ENCODE measurements at places on chromosomes 4 and X.

GRCh38 chrX:153765138-153766079 is 1.4 kb downstream of the PLXNB3 start:
- DNase-seq: no peak

DNA sequence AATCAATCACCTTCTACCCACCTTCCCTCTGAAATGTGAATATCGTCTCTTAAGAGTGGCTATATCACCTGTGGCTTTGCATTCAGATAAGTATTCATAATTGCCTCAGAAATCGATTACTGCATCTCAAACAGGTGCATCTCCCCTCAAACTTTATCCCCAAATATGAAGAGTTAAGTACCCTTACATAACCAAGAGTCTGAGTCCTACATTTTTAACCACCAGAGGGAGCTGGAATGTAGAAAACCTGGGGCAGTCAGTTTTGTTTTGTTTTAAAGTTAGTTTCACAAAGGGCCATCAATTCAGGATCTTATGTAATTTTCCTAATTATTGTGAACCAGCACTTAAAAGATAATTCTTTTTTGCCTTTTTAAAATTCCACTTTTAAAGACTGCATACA is 5.7 kb downstream of the TCEANC start:
- no peak for DNase-seq

GRCh38 chr4:55297346-55297745 is 48.7 kb upstream of the SRD5A3 start:
- DNase-seq: no peak

DNA sequence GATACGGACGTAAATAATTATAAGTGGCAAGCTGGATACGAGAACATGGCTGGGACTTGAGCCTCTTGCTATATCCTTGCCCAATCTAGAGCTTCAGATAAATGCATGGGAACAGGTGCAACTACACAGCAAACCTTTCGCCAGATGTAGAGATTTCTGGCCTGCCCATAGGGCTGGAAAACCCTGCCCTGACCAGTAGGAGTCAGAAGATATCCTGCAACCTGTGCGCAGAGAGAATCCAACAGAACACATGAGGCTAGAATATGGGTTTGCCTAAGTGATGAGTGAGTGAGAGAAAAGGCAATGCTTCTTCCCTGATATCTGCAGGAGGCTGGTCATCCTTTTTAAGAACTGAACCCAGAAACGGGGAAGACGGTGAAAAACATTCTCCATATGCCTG is 805.3 kb upstream of the TENM3 start:
- no peak for DNase-seq

GRCh38 chr4:85659610-85660218 is 184.8 kb downstream of the ARHGAP24 start:
- DNase-seq: no peak

DNA sequence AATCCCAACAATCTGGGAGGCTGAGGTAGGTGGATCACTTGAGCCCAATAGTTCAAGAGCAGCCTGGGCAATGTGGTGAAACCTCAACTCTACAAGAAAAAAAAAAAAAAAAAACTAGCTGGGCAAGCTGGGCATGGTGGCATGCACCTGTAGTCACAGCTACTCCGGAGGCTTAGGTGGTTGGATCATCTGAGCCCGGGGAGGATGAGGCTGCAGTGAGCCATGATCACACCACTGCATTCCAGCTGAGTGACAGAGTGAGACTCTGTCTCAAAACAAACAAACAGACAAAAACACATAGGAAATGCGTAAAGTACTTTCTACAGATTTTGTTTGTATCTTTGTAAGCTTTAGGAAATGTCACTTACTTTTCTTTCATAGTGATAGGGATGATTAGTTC is 307.2 kb upstream of the NR3C2 start:
- no peak for DNase-seq

DNA sequence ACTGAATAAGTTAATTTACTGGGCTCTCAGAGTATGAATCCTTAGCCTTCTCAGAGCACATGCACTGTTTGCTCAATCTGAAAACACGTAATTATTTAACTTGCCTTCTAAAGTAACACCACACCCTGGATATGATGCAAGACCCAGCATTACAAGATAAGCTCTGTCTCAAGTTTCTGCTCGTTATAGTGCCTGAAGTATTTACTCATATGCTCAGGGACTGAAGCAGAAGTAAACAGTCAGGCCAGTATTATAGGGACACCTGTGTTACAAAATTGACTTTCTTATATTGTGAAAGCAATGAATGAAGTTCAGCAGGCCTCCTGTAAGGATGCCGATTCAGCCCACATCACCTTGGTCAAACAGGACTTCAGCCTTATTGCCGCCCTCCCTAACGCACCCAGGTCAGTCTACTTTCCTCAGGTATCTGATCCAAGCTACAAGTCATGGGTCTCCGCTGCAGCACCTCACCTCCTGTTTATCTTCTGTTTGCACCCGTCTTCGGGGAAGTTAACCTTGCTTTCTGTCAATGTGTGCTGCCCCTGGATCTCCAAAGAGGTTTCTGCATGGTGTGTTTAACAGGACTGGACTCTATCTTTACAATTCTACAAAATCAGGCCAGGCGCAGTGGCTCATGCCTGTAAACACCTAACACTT is 42.8 kb upstream of the KLF3 start:
- no peak for DNase-seq

- no peak for DNase-seq
Observed at GRCh38 chrX:35499071-35499862, 298.9 kb upstream of the MAGEB16 start.

DNA sequence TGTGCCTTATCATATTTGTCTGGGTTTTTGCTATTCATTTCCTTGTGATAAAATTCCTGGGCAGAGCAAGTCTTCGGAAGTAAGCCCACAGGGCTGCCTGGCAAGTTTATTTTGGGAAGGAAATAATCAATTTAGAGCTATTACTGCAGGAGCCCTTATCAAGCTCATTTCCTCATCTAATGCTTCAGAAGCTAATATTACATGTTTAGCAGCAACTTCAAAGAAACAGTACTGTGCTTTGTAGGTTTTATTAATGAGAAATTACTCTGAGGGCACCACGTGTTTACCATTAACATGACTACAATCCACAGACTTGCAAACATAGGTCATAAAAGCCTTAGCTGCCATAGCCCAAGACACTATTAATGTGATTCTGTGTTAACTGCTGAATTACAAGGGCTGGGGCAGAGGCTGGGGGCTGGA is 540.0 kb downstream of the SPRY1 start:
- no peak for DNase-seq

- no peak for DNase-seq
Observed at GRCh38 chrX:50827996-50828395, 14.0 kb upstream of the SHROOM4 start.

DNA sequence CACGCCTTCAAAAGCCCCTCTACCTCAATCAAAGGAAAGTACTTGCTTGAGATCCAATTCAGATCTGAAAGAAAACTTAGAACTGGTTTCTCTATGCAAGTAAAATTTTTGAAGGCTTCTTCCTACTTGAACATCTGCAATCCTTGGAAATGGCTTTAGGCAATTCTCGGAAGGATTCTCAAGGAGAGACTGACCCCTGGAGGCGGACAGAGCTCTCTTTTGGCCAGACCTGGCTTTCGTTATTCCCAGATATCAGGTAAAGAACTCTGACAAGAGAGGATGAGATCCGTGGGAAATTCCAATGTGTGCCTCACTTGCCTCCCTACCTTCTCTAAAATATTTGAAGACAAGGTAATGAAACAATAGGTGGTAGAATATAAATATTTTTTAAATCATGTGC is 670.3 kb upstream of the FAM241A start:
- DNase-seq: no peak

DNA sequence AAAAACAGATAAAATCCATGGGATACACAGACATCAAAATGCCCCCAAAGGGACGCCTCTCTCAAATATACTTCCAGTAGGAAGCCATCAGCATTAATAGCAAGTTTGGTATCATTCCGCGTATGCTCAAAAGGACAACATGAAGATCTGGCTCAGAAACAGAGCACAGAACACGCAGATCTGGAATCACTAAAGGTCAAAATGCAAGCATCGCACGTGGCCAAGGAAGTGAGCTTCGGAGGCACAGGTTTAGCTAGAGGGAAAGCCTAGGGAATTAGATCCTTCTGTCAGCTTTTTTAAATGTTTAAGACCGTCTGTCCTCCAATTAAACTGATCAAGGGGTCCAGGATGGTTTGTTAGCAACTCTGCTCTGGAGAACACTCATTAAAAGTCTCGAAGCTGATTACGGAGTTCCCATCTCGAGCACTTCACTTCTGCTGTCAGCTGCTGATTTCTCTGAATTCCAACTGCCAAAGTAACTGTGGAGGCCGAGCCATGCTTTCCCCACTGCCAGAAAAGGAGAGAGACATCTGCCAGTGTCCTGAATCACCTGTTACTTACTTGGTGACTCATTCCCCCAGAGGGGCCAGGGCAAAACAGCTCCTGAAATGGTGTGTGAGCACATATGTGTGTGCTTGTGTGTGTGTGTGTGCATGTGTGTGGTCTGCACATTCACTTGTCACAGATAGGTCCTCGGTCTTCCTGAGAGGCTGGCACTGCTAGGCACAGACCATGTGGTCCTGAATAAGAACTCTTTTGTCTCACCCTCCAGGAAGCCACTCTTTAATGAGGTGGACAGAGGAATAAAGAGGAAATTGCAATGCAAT is 177.7 kb upstream of the PPARGC1A start:
- no peak for DNase-seq

- no peak for DNase-seq
Observed at GRCh38 chr4:182593864-182594263, 323.3 kb downstream of the DCTD start.

DNA sequence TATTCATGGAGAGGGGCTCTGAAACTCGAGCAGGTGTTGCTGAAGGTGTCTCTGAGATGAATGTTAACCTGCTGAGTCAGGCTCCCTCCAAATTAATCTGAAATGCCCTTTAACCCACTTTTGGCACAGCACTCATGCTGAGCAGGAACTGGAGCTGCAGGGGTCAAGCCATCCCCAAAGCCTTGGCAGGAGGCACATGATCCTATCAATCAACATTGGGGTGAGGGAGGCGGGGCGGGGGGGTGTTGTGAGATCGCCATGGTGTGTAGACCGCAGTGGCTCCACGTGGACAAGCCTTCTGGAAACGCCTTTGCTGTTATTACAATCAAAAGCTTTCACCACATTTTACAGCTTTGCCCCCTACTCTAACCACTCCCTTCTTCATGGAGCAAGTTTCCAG is 16.5 kb downstream of the ENPP6 start:
- DNase-seq: no peak

- DNase-seq: no peak
Observed at GRCh38 chr4:173125216-173125812, 43.3 kb upstream of the GALNT7 start.

DNA sequence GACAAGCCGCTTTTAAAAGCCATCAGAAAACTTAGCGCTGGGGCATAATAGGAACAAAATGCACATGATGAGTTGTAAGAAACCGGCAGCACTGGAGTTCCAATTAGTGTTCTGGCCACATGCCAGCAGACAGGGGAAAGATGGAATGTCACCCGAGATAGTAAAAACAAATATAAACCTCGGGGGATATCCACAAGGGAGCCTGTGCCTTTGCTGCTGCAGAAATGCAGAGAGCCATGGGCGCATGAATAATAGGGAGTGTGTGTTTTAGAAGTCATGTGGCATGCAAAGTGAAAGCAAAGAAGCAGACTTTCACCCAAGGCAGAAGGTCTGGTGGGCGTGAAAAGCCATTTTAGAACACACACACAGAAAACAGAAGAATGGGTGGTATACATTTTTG is 19.1 kb downstream of the GPRASP3 start:
- DNase-seq: no peak

DNA sequence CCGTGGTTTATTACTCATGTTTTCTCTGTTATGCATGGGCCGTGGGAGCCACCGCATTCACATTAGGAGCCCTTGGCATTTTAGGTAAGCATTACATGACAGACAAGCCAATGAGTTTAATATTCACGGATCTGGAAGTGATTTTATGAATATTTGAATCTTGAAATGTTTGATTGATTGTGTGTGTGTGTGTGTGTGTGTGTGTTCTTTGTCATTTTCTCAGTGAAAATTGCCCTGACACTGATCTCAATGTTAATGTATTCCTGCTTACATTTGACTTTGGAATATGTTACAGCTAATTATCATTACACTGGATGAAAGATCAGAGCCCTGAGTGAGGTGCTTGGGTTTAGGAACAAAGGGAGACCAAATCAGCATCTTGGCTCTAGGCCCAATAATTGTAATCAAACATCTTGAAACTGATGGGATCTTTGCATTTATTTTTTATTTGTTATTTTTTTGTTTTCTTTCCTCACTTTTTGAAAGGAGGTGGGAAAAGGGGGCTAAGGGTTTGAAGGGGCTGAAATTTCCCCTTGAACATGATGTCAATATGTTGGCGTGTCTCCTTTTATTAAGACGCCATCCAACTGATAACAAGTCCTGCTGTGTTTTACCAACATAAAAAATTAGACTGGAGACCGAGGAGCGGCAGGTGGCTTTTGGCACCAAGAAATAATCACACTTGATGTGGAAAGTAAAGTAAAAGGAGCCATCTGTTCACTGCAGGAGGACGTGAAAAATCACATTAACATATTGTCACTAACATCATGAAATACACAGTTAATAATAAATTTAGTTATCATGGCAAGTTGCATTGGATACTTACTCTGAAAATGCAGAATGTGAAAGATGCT is 5.2 kb upstream of the GK2 start:
- no peak for DNase-seq

DNA sequence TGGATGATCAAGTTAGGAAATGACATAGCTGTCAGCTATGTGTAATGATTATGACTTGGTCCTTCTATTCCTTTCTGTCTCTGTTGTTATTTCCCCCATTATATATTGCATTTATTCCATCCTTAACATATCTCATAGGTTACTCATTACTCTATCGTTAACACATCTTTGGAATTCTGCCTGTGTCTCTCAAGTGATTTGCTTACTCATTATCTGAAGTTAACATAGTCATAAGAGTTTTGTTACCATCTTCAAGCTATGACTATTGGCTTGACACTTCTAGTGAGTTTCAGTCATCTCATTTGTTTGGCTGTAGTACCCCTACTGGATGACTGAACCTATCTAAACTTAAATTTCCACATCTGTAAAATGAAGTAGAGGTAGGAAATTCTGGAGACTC is 286.1 kb upstream of the PPP1R2C start:
- no peak for DNase-seq

- DNase-seq: no peak
Observed at GRCh38 chr4:45663628-45664081, 460.2 kb downstream of the GABRG1 start.

GRCh38 chr4:6277139-6277802 is 7.6 kb downstream of the WFS1 start:
- DNase-seq: no peak

DNA sequence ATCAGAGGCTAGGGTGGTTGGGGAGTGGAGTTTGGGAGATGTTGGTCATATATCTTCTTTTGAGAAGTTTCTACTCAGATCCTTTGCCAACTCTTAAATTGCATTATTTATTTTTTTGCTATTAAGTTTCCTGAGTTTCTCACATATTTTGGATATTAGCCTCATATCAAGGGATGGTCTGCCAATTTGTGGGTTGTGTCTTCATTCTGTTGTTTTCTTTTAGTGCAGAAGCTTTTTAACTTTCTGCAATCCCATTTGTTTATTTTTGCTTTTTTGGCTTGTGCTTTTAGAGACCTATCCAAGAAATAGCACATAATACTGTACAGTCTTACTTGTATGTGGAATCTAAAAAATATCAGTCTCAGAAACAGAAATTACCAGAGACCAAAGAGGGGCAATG is 509.2 kb upstream of the HS3ST1 start:
- no peak for DNase-seq

- no peak for DNase-seq
Observed at GRCh38 chr4:147560625-147561024, 56.6 kb upstream of the TMEM184C start.

Measured in activated CD4-positive, alpha-beta T cell treated with anti-CD3 and anti-CD28 coated beads for 1 hour (primary cell).